ENCODE measurements at places on chromosomes 1 and 21.

GRCh38 chr1:8687039-8687438, 130.4 kb downstream of the RERE start:
- H3K36me3 ChIP-seq: no peaks in the 10 kb centered on the region
- H3K27me3 ChIP-seq: no peaks in the 10 kb centered on the region
- H3K4me1 ChIP-seq: peaks cover 7% of the 10 kb centered on the region
- H3K4me3 ChIP-seq: no peak overlapping the region

- DNase-seq: no peak
- H3K4me3 ChIP-seq: no peak overlapping the region
Observed at GRCh38 chr1:48084826-48085225, 87.6 kb upstream of the TRABD2B start.

- no peaks in the 10 kb centered on the region for H3K36me3 ChIP-seq
- H3K4me3 ChIP-seq: no peak overlapping the region
- no peak overlapping the region for H3K27ac ChIP-seq
Observed at GRCh38 chr21:35436899-35437298, 387.8 kb upstream of the RUNX1 start.

- DNase-seq: no peak
- H3K27ac ChIP-seq: no peak overlapping the region
- no peaks in the 10 kb centered on the region for H3K4me1 ChIP-seq
- no peak overlapping the region for H3K4me3 ChIP-seq
Observed at GRCh38 chr1:66108624-66109023, 315.9 kb downstream of the PDE4B start.

DNA sequence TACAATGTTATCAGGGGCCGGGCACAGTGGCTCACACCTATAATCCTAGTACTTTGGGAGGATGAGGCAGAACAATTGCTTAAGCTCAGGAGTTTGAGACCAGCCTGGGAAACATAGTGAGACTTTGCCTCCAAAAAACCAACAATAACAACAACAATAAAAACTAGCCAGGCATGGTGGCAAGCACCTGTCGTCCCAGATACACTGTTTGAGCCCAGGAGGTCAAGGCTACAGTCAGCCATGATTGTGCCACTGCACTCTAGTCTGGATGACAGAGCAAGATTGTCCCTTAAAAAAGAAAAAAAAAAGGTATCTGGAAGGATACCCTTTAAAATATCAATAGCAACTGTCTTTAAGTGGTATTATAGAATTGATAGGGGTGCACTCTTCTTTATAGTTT, 16.1 kb downstream of the SORT1 start:
- H3K4me3 ChIP-seq: no peak overlapping the region
- H3K27ac ChIP-seq: no peak overlapping the region
- DNase-seq: peak; percentile 28
- H3K27me3 ChIP-seq: no peaks in the 10 kb centered on the region

- H3K4me3 ChIP-seq: no peak overlapping the region
- no peak overlapping the region for H3K27ac ChIP-seq
- peak; percentile 47 for DNase-seq
- no peaks in the 10 kb centered on the region for H3K36me3 ChIP-seq
- H3K27me3 ChIP-seq: no peaks in the 10 kb centered on the region
Observed at GRCh38 chr21:38333301-38334272, 76.8 kb downstream of the KCNJ15 start.

- no peak for DNase-seq
- no peaks in the 10 kb centered on the region for H3K36me3 ChIP-seq
- no peak overlapping the region for H3K4me3 ChIP-seq
- H3K4me1 ChIP-seq: peaks cover 2% of the 10 kb centered on the region
- no peak overlapping the region for H3K27ac ChIP-seq
Observed at GRCh38 chr1:108679586-108680213, 12.4 kb upstream of the PRPF38B start.

DNA sequence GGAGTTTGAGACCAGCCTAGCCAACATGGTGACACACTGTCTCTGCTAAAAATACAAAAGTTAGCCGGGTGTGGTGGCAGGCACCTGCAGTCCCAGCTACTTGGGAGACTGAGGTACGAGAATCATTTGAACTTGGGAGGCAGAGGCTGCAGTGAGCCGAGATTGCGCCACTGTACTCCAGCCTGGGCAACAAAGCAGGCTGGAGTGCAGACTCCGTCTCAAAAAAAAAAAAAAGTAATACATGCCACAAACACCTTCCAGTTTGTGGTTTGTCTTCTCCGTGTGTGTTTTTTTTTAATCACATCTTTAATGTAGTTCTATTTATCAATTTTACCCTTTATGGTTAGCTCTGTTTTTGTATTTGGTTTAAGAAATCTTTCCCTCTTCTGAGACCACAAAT, 22.3 kb downstream of the POGZ start:
- DNase-seq: no peak
- H3K4me1 ChIP-seq: no peaks in the 10 kb centered on the region
- H3K27me3 ChIP-seq: no peaks in the 10 kb centered on the region
- no peak overlapping the region for H3K4me3 ChIP-seq
- no peak overlapping the region for H3K27ac ChIP-seq

GRCh38 chr1:10640843-10641553, 155.4 kb downstream of the CASZ1 start:
- no peaks in the 10 kb centered on the region for H3K27me3 ChIP-seq
- no peak for DNase-seq
- H3K27ac ChIP-seq: no peak overlapping the region
- H3K36me3 ChIP-seq: no peaks in the 10 kb centered on the region

DNA sequence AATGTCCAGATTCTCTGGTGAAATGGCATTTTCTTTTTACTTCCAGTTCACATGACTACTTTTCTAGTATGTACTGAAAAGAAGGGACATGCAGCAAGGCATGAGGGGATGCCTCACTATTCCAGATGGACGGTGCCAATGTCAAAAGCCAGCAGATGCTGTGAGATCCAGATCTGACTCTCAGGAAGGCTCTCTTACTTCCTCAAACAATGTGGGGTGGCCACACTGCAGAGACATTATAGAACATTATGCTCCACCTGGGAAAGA, 17.7 kb downstream of the CRYZ start:
- no peaks in the 10 kb centered on the region for H3K27me3 ChIP-seq
- no peaks in the 10 kb centered on the region for H3K36me3 ChIP-seq
- no peak overlapping the region for H3K27ac ChIP-seq
- peaks cover 2% of the 10 kb centered on the region for H3K4me1 ChIP-seq
- DNase-seq: no peak
- no peak overlapping the region for H3K4me3 ChIP-seq

- H3K27me3 ChIP-seq: no peaks in the 10 kb centered on the region
- peaks cover 1% of the 10 kb centered on the region for H3K36me3 ChIP-seq
- peak; percentile 29 for DNase-seq
- peaks cover 3% of the 10 kb centered on the region for H3K4me1 ChIP-seq
- no peak overlapping the region for H3K4me3 ChIP-seq
Observed at GRCh38 chr1:204130981-204131892, 20.6 kb downstream of the ETNK2 start.

DNA sequence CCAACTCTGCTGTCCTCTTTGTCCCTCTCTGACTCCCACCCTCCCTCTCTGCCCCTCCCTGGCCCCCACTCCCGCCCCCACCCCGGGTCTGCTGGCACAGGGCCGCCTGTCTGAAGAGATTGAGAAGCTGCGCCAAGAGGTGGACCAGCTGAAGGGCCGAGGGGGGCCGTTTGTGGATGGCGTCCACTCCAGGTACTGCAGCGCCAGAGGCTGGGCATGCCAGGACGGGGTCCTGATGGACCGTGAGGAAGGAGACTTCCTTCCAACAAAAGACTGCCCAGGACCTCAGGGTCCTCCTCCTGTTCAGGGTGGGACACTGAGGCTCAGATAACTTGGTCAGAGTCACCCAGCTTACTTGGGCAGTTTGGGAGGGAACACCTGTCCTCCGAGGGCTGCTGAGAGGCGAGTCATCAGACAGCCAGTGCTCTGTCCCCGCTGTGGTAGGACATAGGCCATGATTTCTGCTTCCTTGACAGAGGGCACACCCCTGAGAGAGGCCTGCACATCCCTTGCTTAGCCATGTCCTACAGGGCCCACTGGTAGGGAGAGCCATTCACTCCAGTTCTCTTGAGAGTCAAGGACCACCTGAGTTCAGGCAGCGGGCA, 23.4 kb downstream of the PPFIA4 start:
- H3K4me1 ChIP-seq: no peaks in the 10 kb centered on the region
- no peak overlapping the region for H3K27ac ChIP-seq
- DNase-seq: no peak
- no peak overlapping the region for H3K4me3 ChIP-seq
- H3K27me3 ChIP-seq: no peaks in the 10 kb centered on the region

DNA sequence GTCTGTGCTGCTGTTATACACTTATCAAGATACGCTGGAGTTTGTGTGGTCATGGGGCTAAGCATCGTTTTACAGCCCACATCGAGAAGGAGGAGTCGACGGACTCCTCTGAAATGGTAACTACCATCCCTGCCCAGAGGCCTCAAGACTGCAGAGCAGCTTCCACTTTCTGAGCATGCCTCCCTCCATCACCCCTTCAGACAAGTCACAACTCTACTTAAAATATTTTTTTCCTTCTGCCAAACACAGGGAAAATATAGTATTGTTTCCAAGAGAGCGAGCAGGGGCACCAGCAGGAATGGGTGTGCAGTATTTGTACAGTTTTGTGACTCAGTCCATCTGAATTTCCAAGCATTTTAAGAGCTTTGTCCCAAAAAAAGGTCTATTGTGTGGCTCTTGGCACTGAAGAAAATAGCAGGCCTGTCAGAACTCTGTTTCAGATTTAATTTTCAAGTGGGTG, 14.1 kb downstream of the EVA1C start:
- no peak overlapping the region for H3K4me3 ChIP-seq
- H3K27me3 ChIP-seq: no peaks in the 10 kb centered on the region
- no peak overlapping the region for H3K27ac ChIP-seq
- no peak for DNase-seq

GRCh38 chr1:48043622-48044021, 46.4 kb upstream of the TRABD2B start:
- no peaks in the 10 kb centered on the region for H3K27me3 ChIP-seq
- H3K4me1 ChIP-seq: peaks cover 28% of the 10 kb centered on the region
- peak; percentile 45 for DNase-seq
- H3K36me3 ChIP-seq: no peaks in the 10 kb centered on the region

DNA sequence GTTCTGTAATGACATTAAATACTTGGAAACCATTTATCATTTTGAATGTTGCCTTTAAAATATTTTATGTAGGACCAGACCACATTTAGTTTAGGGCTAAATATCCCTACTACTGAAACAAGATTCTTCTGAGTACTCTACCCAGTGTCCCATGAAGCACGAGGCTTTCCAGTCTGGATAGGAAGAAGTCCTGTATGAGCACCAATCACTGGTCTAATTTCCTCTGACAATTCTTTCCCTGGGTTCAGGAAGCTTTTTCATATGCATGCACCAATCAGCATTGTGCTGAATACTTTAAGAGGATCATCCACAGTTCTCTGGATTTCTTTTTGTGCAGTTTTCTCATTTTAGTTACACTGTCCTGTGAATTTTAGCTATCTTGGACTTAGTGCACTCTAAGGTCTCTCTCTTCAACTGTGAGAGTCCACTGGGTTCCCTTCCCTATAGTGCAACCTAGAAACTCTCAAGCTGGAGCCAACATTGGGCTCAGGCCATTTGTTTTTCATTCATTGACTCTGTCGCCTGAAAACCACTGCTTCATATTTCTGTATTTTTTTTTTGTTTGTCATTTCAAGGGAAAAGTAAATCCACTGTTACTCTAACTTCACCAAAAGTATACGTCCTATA, 45.9 kb downstream of the TUT4 start:
- DNase-seq: no peak
- H3K27ac ChIP-seq: no peak overlapping the region
- H3K4me1 ChIP-seq: peaks cover 2% of the 10 kb centered on the region
- no peak overlapping the region for H3K4me3 ChIP-seq
- H3K27me3 ChIP-seq: no peaks in the 10 kb centered on the region

DNA sequence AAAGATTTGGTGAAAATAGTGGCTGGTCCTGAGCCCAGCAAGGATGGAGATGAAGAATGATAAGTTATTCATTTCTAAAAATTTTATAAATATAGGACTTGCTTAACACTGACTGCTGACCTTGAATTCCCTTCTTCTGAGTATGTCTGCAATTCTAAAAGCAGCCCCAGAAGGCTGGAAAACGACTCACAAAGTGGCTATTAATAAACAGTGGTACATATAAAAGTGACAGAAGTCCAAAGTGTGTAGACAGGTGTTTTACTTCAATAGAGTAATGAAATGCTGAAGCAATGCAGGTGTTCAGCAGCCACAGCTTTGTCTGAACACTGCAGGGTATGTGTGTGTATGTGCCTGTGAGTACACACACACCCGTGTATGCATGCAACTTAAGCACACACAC, 219.0 kb upstream of the NRIP1 start:
- H3K27me3 ChIP-seq: no peaks in the 10 kb centered on the region
- no peaks in the 10 kb centered on the region for H3K4me1 ChIP-seq
- H3K36me3 ChIP-seq: no peaks in the 10 kb centered on the region
- H3K4me3 ChIP-seq: no peak overlapping the region
- H3K27ac ChIP-seq: no peak overlapping the region
- no peak for DNase-seq

DNA sequence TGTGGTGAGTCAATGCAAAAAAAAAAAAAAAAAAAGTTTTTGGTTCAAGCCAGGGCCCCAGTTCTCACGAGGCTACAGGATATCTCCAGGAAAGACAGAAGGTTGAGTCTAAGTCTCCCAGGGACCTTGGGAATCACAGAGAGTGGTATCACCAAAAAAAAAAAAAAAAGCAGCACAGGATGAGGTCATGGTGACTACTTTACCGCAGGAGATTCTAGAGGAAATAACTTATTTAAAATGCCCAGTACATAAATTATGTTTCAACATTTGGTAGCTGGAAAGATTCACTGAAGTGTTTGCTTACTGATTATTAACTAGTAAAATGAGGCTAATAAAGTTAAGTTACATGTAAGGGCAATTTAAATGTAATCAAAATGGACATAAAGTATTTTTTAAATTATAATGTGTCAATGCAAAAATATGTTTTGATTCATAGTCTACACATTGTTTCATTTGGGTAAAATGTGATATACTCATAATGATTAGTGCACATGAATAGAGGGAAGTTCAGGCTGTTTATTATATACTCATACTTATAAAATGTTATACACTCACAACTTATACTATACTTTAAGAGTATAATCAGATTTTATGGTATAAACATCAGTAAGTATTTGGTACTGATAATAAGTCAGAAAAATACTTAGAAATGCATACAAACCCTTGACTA, 84.1 kb downstream of the PLPPR5 start:
- H3K4me3 ChIP-seq: no peak overlapping the region
- no peak overlapping the region for H3K27ac ChIP-seq
- DNase-seq: no peak
- no peaks in the 10 kb centered on the region for H3K4me1 ChIP-seq

GRCh38 chr1:15229707-15230131, 17.3 kb upstream of the FHAD1 start:
- no peak overlapping the region for H3K4me3 ChIP-seq
- H3K4me1 ChIP-seq: no peaks in the 10 kb centered on the region
- no peaks in the 10 kb centered on the region for H3K36me3 ChIP-seq
- H3K27ac ChIP-seq: no peak overlapping the region
- no peak for DNase-seq
